GM10248 (cell line): ENCODE measurements at places on chromosomes 16 and 17.

GRCh38 chr16:83903751-83904150, 4.8 kb downstream of the MLYCD start:
- DNase-seq = no peak

GRCh38 chr16:57531635-57532265, 4.6 kb downstream of the CCDC102A start:
- DNase-seq = no peak

- no peak for DNase-seq
These were observed 9.6 kb downstream of the IRX5 start for GRCh38 chr16:54940279-54940604.

- DNase-seq = no peak
These were observed 70.5 kb downstream of the AATF start for GRCh38 chr17:37019117-37019740.

DNA sequence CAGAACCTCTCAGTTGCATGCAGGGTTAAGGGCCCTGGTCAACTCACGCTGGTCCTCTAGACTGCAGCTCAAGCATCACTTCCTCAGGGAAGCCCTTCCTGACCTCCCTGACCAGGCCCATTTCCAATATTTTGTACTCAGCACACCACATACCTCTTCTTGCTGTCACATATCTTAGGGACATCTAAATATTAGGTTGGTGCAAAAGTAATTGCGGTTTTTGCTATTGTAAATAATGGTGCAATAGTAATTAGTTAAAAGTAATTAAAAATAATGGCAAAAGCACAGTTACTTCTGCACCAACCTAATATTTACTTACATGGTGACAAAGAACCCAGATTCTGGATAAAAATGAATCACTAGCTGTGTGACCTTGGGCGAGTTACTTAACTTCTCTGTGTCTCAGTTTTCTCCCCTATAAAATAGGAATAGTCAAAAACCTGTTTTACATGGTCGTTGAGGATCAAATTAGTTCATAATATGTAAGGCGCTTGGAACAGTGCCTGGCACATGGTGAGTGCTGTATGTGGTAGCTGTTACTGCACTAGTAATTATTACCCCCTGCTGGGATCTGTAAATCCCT, 177.4 kb downstream of the PRKCB start:
- DNase-seq = no peak

DNA sequence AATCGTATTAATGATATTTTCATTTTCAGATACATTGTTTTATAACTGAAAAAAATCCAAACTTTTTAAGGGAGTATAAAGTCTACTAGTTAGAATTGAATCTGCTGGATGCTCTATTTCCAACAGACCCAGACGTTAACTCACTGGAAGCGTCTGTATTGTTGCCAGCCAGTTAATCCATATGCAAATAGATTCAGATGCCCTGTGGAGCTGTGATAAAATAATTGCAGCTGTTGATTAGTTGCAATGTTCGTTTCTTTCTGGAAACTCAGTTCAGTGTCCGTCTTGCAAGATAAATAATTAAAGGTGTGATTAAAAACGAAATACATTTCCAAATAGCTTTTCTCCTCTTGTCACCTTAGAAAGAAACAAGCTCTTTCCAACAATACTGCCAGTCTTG, 5.1 kb upstream of the GNA13 start:
- no peak for DNase-seq

GRCh38 chr17:54948380-54948779, 20.1 kb downstream of the COX11 start:
- DNase-seq = no peak

- no peak for DNase-seq
These were observed 16.2 kb downstream of the ZNF276 start for GRCh38 chr16:89737341-89738071.
